Suppressor macrophage (primary cell): ENCODE measurements at places on chromosomes 3 and 15.

- DNase-seq, result no peak
Measured at GRCh38 chr3:10516544-10517452, 11.4 kb upstream of the ATP2B2 start.

- peak; percentile 72 for DNase-seq
Measured at GRCh38 chr3:129314386-129315222, 35.9 kb downstream of the HMCES start.

DNA sequence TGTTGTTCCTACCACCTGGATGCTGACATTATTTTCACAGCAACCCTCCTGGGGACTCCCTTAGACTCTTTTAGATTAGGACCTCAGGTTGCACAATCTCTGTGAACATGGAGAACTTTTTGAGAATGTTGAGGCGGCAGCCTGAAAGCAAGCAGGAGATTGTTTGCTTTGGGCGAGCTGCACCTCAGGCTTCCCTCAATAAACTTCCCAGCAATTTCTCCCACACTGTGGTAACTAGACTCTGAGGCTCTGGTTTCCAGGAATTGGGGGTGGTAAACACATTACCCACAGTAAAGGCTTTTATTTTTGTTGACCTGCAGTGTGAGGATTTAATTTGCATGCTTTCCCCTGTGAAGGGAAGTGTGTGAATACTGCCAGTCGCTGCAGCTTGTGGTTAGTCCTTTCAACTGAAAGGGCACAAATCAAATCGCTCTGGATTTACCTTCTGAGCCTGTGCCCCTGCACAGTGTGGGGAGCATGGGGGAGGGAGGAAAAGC, 35.2 kb upstream of the SIAH2 start:
- no peak for DNase-seq

- DNase-seq, result no peak
Measured at GRCh38 chr3:194598771-194599557, 34.3 kb downstream of the TMEM44 start.

- peak; percentile 78 for DNase-seq
Measured at GRCh38 chr15:51180011-51180410, 85.3 kb upstream of the TNFAIP8L3 start.

DNA sequence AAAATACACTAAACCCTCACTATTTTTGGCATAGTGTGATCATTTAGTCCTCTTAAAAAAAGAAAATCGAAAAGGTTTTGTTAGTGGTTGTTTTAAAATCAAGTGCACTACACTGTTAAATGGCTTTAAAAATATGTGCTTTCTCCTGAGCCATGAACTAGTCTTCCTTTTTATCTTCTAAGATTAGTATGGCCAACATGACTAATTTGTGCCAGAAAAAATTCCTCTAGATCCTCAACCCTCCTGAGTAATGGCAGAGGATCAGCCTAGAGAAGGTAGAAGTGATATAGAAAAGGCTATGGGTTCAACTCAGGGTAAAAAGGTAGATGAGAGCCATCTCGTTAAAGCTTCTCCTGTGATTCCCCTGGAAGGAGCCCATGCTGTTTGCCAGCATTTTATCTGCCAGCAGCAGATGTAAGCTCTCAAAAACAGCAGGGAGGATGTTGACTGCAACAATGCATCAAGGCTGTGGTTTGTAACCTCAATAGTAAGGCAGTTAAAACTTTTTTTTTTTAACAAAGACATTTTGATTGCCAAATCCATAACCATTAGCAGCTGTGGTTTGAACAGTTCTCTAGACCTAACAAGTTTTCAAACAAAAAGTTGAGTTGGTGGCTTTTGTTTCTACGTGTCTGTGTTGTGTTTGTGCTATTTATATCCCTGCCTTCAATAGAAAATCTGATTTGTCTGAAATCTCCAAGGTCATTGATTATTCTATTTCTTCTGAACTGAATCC, 30.2 kb upstream of the ZNF609 start:
- DNase-seq, result no peak

- peak; percentile 77 for DNase-seq
Measured at GRCh38 chr15:76345880-76346668, 9.5 kb downstream of the ISL2 start.

- no peak for DNase-seq
Measured at GRCh38 chr3:18575573-18575972, 150.4 kb upstream of the SATB1 start.

DNA sequence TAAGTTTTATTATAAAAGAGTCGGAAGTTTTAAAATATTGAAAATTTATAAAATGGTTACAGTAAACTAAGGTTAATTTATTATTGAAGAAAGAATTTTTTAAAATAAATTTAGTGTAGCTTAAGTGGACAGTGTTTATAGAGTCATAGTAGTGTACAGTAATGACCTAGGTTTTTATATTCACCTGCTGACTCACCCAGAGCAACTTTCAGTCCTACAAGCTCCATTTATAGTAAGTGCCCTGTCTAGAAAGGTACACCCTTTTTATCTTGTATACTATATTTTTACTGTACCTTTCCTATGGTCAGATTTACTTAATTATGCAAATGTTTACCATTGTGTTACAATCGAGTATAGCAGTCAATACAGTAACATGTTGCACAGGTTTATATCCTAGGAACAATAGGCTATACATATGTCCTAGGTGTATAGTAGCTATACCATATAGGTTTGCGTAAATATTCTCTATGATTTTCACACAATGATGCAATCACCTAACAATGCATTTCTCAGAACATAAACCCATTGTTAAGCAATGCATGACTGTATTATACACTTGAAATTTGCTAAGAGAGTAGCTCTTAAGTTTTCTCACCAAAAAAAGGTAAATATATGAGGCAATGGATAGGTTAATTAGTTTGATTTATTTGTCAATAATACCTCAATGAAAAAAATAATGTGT, 106.9 kb upstream of the CD96 start:
- no peak for DNase-seq

GRCh38 chr3:152524198-152525140, 255.7 kb downstream of the MBNL1 start:
- peak; percentile 82 for DNase-seq

- no peak for DNase-seq
Measured at GRCh38 chr3:151265166-151265565, 13.2 kb downstream of the P2RY14 start.

DNA sequence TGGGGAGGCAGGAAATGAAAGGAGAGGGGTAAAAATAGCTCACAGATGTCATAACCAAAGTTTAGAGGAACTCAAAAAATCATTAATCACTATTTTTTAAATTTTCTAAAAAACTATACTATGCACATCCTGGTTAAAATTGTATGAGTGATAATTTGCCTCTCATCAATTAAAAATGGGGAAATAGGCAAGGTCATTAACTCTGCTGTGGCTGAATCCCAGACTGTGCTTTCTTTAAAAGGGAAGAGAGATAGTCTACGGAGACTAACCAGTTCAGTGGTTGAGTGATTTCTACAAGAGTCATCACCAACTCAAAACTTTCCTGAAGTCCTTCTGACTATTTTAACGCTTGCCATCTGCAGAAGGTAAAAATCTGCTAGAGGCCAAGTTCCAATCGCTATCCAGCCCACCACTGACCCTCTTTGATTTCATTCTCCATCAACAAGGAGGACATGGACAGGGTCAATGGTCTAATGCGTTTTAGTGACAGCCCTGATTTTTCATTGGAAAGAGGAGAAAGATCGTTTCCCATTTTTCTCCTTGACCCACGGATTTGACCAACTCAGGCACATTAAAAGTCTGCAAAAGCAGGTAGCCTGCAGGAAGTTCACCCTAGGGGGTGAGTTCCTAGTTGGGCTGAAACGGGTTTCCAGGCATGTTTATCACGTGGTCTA, 850 bp downstream of the SUCLG2 start:
- peak; percentile 31 for DNase-seq

DNA sequence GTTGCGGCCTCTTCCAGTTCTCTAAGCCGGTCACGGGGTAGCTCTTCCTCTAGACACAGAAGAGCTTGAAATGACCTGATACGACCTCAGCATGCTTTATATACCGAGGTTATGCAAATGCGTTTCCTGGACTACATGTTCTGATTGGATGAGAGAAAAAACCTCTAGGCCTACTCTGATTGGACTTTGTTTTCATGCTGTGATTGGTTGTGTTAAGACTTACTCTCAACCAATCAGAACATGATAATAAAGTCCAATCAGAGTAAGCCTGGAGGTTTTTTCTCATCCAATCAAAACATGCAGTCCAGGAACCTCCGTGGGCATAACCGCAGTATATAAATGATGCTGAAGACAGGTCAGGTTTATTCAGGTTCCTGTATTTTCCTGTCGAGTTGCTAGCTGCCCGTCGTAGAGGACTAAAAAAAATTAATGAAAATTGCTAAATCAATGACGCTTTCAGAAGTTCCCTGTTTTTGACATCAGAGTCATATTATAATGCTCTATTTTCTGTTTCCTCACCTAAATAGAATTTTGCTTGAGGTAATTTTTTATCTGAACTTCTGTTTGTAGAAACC, 177.4 kb downstream of the POTEB3 start:
- DNase-seq, result peak; percentile 22

- DNase-seq, result no peak
Measured at GRCh38 chr3:169118666-169119370, 544.7 kb downstream of the MECOM start.

DNA sequence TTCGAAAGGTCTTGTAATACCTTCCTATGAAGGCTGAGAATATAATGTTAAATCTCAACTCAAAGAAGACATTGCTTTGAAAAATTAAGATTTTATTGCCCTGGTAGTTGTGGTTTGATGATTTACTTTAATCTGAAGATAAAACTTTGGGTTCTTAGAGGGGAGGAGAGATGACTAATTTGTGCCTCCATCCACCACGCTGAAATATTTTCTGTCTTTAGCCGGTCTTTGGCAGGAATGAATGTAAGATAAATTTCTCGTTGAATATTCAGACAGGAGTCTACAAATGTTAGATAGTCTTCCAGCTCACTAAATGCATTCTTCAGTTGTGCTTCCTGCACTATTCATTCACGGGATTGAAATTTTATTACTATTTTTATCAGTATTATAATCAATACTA, 844.3 kb upstream of the NR2F2 start:
- DNase-seq, result no peak

DNA sequence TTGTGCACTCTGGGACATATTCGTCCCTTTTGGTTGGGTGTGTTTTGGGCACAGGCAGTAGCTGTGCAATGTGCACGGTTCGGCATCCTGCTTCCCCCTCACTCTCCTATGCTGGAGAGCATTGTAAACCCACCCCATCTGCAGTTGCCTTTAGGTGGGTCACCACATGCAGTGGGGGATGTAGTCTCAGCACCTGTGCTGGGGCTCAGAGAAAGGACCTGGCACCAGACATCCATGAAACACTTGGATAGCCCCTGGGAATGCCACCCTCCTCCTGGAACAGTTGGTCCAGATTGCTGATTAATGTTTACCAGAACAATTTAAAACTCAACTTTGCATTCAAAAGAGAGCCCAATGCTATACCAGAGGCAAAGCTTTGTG, 123.9 kb upstream of the MEF2A start:
- no peak for DNase-seq

DNA sequence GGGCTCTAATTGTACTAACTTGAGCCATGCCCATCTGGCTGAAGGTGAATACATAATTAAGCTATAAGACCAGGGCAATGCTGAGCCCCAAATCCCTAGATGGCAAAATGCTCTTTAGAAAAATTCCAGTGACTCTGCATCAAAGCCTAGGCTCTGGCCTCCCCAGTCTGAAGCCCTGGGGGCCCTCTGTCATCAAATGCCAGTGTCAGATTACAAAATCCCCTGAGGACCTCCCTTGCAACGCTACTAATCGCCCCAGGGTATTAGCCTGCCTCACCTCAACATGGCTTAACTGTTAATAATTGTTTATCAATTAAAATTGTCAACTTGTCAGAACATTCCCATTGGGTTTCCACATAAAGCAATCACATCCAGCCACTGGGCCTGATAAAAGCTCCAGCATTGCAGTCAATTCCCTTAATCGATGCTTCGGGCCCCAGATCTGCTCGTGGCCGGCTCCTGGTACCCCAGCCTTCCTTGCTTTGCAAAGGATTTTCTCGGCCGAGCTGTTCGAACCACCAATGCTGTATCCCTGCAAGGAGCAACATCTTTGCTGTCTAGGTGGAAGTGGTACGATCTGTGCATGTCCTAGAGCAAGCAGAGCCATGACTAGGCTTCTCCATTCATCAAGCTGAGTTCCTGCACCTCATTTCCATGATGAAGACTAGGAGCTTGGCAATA, 151.7 kb downstream of the MEGF11 start:
- DNase-seq, result no peak

DNA sequence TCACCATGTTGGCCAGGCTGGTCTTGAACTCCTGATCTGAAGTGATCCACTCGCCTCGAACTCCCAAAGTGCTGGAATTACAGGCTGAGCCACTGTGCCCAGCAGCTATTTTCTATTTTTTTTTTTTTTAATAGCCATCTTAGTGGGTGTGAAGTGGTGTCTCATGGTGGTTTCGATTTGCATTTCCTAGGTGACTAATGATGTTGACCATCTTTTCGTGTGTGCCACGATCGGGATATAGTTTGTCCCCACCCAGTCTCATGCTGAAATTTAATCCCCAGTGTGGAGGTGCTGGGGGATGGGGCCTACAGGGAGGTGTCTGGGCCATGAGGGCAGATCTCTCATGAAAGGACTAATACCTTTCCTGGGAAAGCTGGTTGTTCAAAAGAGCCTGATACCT, 41.8 kb upstream of the MUC13 start:
- no peak for DNase-seq

- DNase-seq, result peak; percentile 79
Measured at GRCh38 chr3:32249184-32249782, 10.8 kb downstream of the CMTM8 start.

DNA sequence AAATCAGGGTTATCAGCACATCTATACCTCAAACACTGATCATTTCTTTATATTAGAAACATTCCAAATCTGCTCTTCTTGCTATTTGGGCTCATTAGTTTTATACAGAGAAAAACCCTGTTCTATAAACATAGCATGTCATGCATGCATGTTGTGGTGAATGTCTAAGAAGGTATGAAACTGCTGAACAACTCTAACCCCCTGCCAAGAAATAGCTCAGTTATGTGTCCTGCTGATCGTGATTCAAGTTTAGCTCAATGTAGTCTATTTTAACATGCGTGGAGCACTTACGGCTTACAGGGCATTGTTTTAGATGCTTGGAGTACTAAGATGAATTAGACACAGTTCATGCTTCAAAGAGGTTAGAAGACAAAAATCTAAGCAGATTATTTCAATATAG, 35.8 kb downstream of the MYH15 start:
- DNase-seq, result no peak

- DNase-seq, result no peak
Measured at GRCh38 chr15:35194296-35194695, 109.2 kb upstream of the NANOGP8 start.

- DNase-seq, result no peak
Measured at GRCh38 chr15:77457905-77458265, 37.2 kb downstream of the HMG20A start.

DNA sequence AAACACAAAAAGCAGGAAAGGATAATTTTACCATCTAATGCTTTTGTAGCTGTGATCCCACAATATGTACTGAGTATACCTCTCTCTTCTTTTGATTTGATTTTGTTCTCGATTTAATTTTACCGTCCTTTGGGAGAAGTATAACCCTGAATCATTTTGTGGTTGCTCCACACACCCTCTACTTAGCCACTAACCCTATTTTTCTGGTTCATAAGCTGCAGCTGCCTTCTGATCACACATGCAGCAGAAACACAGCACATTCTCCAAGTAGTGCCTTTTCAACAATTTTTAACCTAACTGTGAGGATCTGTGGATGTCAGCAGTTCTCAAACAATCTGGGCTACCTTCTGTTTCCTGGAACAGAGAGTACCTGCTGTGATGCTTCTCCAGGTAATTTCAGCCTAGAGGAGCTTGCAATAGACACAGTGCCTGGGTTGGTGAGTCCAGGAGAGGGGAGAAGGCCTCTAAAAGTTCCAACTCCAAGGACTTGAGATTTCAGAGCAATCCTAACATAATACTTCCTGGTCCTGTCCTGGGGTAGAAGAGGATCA, 40.3 kb downstream of the HGD start:
- DNase-seq, result no peak
